Adrenal gland (tissue), 19 donors: ENCODE measurements at places on chromosomes 4 and X. TPM values are rescaled to one million over a fixed set of nuclear protein-coding genes. Genes with fewer than 3 reads are reported as not detected.

Gene MAML3
- total RNA-seq = 8.8 TPM

DNA sequence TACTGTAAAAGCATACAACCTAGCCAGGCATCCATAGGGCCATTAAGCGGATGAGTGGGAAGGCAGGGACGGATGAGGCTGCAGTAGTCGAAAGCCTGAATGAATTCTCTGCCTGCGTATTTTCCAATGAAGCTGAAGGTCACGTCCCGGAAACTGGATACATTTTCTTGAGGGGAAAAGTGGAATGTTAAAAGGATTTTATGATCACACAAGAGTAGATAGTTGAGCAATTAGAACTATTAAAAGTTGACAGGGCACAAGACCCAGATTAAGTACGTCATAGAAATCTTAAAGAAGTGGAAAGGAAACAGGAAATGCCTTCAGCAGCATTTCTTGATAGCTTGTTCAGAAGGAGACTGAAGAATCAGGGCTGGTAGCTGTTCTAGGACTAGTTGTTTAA, 98.3 kb upstream of the CXXC4 start:
- H3K4me3 ChIP-seq = no peak overlapping the region
- H3K4me1 ChIP-seq = peaks cover 5% of the 10 kb centered on the region
- no peaks in the 10 kb centered on the region for H3K27me3 ChIP-seq
- H3K36me3 ChIP-seq = no peaks in the 10 kb centered on the region

DNA sequence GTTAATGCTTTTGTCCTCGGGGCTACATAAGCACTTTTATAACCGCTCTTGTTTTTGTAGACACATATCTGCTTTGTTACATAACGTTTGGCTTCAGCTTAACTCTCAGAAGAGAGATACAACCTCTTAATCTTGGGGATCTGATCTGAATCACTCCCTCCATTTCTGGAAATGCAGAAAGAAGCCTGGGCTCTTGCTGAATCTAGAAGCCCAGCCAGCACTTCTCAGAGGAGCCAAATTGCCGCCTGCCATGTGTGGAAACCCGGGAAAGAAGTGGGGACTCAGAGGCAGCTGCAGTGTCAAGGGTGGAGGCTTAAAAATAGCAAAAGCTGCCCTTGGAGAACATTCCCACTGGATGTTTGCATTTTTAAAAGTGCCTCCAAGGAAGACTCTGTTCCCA, 69.3 kb upstream of the LDB2 start:
- H3K27ac ChIP-seq = no peak overlapping the region
- no peaks in the 10 kb centered on the region for H3K36me3 ChIP-seq
- H3K4me3 ChIP-seq = no peak overlapping the region
- peaks cover 4% of the 10 kb centered on the region for H3K4me1 ChIP-seq
- H3K27me3 ChIP-seq = no peaks in the 10 kb centered on the region

DNA sequence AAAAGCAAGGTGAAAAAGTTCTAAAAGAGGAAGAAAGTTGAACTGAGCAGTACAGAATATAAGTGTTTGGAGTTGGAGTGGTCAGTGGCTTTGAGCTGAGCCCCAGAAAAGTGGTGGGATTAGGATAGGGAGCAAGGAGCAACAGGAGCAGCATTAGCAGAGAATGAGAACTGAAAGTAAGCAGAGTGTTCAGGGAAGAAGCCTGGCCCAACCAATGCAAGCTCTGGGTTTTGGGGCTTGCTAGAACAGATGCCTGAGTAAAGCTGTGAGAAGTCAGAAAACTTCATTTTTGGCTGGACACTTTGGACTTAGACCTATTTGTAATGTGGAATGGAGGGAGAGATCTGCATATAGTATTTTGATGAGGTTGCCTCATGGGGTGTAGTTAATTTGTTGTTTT, 17.8 kb downstream of the JADE1 start:
- no peak overlapping the region for H3K27ac ChIP-seq
- DNase-seq = no peak
- H3K27me3 ChIP-seq = no peaks in the 10 kb centered on the region
- H3K4me1 ChIP-seq = peaks cover 72% of the 10 kb centered on the region
- H3K36me3 ChIP-seq = no peaks in the 10 kb centered on the region

DNA sequence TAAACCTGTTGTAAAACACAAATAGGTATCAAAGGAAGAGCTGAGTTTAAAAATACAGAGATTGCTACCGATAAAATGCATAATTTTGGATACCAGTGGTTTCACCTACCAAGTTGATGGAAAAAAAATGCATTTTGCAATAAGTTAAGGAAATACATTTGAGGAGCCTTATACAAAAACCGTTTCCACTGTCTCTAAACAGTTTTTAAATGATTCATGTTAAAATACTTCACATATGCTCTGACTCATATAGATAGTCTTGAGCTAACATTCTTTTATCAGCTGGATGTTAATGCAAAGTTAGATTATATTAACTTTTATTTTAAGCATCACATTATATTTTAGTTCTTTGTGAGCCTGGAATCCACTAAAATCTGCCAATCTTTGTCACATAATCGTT, 50.6 kb upstream of the ANKRD17 start:
- H3K27ac ChIP-seq = no peak overlapping the region
- no peaks in the 10 kb centered on the region for H3K27me3 ChIP-seq
- H3K4me1 ChIP-seq = no peaks in the 10 kb centered on the region
- no peak for DNase-seq
- no peaks in the 10 kb centered on the region for H3K36me3 ChIP-seq
